ENCODE measurements at places on chromosomes 3 and 15.

DNA sequence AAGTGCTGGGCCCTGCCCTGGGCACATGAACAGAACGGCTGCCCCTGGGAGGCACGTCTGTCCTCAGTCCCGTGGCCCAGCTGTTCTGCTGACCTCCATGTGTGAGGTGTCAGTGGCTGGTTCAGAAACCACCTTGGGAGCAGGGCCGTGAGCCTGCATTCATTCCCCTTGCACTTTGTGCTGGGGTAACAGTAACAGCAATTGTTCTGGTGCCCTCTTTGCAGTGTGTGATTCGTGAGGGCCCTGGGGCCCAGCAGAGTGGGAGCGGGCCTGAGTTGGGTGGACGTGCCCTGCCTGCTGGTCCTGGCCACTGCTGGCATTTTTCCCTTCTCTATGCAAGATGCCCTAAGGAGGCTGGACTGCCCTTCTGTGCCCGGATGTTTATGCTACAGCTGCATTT is 50.4 kb upstream of the MYZAP start:
- no peak for DNase-seq

GRCh38 chr3:170471149-170471548 is 52.5 kb downstream of the CLDN11 start:
- DNase-seq, result no peak

GRCh38 chr3:138383715-138384465 is 35.5 kb downstream of the MRAS start:
- DNase-seq, result no peak

GRCh38 chr3:25349828-25350724 is 78.0 kb upstream of the RARB start:
- no peak for DNase-seq

DNA sequence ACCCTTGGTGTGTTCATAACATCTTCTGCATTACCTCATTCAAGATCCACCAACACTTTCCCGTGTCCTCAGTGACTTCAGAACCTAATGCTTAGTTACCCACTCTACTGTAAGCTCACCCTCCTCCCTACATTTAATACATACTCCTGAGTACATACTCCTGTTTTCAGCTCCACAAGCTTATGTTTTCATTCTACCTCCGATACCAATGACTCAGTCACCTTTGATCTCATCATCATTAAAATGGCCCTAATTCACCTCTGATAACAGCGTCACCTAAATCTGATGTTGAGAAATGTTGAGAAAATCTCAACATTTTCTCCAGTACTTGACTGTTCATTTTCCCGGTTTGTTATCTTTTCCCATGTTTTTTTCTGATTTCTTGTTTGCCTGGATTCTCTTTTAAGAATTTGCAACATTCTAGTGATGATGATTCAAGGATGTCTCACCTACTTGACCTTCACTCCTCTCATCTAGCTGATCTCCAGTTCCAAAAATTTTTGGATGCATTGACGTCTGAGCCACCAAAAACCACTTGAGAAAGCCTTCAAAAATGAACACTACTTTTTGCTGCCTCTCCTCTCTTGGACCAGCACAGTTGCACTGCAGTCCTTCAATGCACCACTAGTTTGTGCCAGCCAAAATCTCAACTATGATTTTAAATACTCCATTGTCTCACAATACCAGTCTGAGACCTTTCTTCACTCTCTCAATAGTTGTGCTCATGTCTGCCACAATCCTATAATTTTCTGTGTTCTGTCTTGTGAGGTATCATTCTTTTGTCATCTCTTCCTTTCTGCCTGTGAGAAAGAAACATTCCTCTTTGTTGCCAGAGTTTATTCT is 220.7 kb upstream of the SEMA6D start:
- DNase-seq, result no peak

- DNase-seq, result no peak
Measured at GRCh38 chr3:8599146-8599545, 45.5 kb downstream of the SSUH2 start.

- DNase-seq, result no peak
Measured at GRCh38 chr3:46519952-46520351, 22.2 kb downstream of the RTP3 start.

DNA sequence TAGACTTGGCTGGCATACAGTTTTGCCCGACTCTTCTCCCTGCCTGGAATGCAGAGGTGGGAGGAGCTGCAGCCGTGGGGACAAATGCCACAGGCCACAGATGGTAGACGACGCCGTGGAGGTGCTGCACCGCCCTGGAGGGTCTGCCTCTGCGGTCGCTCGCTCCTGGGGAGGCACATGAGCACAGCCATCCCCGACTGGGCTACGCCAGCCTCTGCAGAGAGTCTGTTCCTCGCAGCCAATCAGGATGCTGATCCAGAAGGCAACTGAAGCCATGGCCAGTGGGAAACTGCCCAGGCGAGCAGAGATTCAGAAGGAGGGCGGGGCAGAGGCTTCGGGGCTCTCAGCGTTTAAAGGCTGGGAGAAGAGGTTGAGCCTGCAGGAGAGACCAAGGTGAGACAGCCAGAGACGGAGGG is 11.9 kb upstream of the LRRC15 start:
- peak; percentile 85 for DNase-seq

DNA sequence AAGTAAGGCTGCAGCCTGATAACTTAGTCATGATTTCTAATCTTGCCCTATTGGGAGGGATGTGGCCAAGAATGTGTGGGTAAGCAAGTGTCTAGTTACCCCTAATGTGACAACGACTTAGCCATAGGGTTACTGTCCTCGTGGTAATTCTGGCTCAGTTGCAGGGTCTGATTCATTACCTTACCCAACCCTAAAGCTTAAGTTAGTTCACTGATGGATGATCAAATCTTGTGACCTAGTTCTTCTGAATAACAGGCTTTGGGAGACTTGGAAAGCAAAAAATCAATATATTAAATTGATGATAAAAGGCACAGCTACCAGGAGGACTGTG is 1.6 kb upstream of the INTS14 start:
- no peak for DNase-seq

DNA sequence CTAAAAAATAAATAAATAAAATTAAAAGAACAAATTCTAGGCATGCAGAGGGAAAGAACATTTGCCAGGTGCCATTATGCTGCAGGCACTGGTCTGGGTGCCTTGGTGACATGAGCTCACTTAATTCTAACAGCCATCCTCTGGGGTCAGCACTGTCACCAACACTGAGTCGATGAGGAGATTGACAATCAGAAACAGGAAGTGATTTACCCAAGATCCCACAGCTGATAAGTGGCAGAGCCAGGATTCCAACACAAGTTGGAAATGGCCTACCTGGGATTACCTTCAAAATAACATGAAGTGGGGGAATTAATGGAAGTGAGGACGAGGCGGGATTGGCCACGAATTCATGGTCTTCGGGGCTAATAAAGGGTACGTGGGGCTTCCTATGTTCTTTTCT is 3.6 kb downstream of the PLIN1 start:
- DNase-seq, result no peak

- no peak for DNase-seq
Measured at GRCh38 chr15:91833056-91833455, 20.5 kb upstream of the SLCO3A1 start.

GRCh38 chr15:41934843-41935242 is 37.5 kb downstream of the EHD4 start:
- DNase-seq, result peak; percentile 48

DNA sequence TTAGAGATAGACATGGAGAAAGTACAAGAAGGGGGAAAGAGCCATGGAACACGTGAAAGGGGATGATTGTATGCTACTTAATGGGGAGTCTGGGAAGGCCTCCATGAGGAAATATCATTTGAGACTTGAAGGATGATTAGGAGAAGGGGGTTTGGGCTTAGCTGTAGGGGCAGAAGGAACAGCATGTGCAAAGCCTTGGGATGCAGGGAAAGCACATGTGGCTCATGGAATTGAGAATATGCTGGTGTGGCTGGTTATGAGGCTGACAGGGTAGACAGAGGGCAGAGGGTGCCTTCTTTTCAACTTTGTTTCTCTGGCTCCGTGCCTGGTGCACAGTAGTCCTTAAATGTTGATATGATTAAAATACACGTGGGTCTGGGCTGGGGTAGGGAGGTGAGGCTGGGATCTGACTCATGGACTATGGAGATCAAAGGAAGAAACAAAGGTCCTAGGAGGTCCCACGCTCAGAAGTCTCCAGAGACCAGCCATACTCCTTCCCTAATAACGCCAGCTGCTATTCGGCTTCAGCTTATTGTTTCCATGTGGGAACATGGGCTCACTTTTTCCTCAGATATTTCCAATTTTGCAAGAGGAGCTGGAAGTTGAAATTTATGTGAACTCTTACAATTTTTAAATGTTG is 1.1 kb downstream of the GTF2E1 start:
- DNase-seq, result no peak

DNA sequence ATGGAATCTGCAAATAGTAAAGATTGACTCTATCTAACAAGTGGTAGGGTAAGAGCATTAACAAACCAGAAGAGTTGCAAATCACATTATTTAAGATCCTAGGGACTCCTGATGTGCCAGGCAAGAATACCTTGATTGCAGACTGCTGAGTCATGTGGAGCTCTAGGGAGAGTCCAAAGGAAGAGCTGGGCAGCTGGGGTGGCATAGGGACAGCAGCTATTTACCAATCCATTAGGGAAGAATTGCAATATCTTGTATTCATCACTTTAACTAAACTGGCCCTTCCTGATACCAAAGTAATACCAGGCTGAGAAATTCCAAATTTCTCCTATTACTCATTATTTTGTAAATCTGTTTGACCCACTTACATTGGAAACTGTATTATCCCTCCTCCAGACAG is 52.2 kb upstream of the ACP3 start:
- no peak for DNase-seq

DNA sequence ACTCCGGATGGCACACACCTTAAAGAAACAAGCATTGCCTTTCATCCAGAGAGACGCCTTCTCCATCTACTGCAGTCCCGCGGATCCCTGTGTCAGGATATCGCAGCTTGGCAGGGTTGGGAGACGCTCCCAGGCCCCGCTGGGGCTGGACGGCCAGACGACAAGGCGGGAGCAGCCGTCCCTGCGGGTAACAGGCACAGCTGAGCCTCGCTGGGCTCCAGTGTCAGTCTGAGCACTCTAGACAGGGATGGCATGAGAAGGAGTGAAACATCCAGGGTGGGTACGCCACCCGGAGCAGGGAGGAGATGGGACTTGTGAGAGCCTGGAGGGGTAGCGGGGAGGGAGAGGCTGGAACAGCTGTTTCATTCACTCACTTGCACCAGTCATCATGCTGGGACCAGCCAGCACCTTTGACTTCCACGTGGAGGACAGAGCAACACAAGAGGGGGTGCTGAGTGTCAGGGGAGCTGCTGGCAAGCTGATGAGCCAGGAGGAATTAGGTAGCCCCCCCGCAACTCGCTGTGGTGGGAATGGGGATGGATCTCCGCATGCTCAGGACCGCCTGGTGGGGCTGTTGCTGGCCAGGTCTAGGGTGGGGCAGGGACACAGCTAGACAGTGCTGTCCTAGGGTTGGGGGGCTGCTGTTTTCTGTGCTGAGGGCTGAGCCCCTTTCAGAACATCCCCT is 31.6 kb upstream of the SNRPA1 start:
- no peak for DNase-seq

- DNase-seq, result no peak
Measured at GRCh38 chr3:162729686-162730085, 1233.1 kb downstream of the OTOL1 start.

DNA sequence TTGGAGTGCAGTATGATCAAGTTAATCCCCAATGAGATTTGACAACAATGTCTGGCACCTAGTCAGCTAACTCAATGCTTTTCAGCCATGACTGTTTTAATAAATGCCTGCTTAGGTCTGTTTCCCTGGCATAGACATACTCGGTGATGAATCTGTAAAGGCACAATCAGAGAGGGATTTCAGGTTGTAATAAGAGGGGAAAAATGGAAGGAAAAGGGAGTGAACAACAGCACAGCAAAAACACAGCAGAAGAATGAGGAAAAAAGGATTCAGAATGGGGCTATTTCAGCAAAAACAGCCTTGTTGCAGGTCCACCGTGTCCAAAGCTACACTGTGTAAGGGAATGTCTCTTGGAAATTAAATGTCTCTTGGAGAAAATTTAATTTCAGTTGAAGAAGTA is 19.3 kb upstream of the CHD2 start:
- no peak for DNase-seq

DNA sequence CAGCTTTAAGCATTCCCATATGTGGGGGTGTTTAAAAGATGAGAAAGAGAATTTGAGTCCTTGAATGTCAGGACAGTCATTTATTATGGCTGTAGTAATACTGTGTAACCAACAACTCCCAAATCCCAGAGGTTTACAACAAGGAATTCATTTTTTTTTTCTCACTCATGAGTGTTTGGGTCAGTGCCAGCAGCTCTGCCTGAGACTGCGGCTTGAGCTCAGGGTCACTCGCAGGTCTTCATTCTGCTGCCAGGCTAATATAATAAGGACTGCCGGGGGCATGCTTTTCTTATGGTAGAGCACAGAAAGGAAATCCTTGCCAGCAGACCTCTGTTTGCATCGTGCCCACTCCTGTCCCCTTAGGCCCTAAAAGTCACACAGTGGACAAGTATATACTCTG is 277.9 kb upstream of the LMCD1 start:
- DNase-seq, result no peak

GRCh38 chr3:112464264-112464663 is 35.0 kb downstream of the BTLA start:
- DNase-seq, result no peak

DNA sequence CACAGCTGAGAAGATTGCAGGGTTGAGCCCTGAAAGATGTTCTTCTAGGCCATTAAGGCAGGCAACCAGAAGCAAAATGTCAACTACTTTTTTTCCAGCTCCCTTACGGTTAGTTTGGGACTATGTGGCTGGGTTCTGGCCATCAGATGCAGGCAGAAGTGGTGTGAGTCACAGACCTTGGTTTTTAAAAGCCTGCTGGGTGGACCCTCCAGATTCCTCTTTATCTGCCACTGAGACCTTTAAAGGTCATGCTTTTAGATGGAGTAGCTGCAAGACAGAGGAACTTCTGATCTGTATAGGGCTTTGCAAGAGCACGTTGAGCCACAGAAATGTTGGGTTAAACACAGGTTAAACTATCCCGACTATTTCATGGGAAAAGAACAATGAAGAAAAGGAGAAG is 102.9 kb downstream of the CHST2 start:
- no peak for DNase-seq

- DNase-seq, result peak; percentile 87
Measured at GRCh38 chr3:11060500-11061251, 68.1 kb downstream of the SLC6A1 start.

DNA sequence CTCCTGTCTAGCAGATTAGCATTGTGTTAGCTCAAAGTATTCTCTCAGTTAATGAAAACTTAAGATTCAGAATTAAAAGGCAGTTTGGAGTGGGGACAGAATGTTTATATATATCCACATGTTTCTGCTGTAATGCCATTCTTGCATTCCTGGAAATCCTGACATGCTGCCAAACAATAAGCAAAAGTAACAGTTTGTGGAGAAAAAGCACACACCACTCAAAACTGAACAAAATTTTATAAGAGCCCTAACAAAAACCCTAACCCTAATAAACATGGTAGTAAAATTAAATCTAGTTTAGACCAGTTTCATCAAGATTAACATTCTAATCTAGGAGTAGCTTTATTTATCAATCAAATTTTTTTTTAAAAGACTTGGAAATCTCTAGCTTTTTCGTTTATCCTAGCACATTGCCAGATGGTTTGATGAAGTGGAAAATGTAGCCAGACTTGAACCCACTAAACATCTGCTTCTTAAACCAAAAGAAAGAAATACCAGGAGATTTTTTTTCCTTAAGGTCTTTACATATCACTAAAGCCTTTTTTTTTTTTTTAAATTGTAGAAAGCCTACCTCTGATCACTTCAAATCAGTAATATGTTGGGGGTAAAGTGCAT is 3.7 kb downstream of the TCAIM start:
- no peak for DNase-seq
